Small intestine (tissue), 16 donors: ENCODE measurements at places on chromosomes 5 and 9. TPM values are rescaled to one million over a fixed set of nuclear protein-coding genes. Genes with fewer than 3 reads are reported as not detected.

SLCO6A1 gene
- not detected for polyA plus RNA-seq

- DNase-seq: no peak
Measured at GRCh38 chr5:23269981-23270380, 237.4 kb upstream of the PRDM9 start.

DNA sequence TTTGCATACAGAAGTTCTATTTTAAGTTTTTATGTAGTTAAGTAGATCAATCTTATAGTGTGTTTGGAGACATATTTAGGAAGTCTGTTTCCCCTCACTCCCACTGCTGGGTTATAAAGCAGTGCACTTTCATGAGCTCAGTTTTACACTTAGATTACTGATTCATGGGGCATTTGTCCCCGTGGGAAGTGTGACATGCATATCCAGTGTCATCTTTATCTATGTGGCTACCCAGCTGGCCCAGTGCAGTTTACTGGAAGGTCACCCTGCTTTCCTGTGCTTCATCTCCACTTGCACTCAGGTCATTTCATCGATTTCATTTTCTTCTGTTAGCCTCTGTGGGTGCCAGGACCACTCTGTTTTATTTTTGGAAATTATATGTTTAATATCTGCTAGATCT is 49.1 kb downstream of the ADCY2 start:
- no peak for DNase-seq

DNA sequence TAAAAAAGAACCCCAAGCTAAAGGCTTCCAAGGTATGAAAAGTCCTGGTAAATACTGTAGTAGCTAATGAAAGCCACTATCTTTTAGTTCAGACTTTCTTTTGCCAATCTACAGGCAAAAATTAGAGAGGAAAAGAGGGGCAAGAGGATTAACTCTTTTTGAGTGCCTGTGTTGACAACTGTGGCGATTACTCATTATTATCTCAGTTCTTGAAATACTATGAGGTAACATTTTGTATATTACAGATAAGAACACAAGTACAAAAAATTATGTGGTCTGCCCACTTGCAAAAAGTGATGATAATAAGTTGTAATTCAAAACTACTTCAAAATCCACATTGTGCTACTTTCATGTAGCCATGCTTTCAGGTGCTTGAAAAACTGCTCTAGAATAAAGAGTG is 144.0 kb downstream of the DTWD2 start:
- DNase-seq: no peak

GRCh38 chr9:74942801-74943200 is 9.9 kb downstream of the C9orf40 start:
- no peak for DNase-seq

CCL27 gene
- 0.24 TPM for polyA plus RNA-seq

DNA sequence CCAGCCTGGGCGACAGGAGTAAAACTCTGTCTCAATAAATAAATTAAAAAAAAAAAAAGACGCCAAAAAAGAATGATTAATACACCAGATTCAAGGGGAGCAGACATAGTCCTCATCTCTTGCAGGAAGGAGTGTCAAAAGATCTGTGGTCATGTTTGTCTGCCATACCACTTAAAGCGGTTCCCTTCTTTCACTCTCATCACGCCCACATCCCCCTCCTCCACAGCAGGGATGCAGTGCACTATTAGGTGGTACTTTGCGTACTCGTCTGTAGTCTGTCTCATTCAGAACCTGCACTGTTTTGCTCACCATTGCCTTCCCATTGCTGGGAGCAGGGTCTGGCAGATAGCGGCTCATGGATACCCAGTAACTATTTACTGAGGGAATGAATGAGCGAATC is 11.2 kb downstream of the CDHR2 start:
- DNase-seq: no peak

DNA sequence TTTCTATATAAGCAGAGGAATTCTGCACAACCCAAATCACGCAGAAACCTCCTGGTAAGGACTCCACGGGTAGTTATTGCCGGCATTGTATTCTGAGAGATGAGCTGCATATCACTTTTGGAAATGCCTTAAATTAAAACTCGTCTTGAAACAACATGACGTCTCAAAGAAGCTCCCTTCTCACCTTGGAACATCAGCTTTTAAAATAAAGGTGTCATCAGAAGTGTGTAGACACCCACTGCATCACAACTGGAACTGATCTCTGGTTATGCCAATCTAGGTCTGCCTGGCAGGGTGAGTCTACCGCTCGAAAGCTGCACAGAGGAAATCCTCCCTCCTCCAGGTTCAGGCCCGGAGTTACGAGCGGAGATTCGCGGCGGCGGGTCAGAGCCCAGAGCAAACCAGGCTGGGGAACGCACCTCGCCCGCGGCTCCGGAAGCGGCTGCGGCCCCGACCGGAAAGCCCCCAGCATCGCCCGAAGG is 974 bp upstream of the SLC12A2 start:
- DNase-seq: no peak

- peak; percentile 76 for DNase-seq
Measured at GRCh38 chr9:109401169-109401989, 80.5 kb upstream of the EPB41L4B start.

PCDHA12 gene
- polyA plus RNA-seq: 0.01 TPM

OGN gene
- polyA plus RNA-seq: 6.7 TPM

PTPRD gene
- 2.1 TPM for polyA plus RNA-seq

- DNase-seq: no peak
Measured at GRCh38 chr9:137243626-137244485, 2.8 kb downstream of the TUBB4B start.

MLANA gene
- not detected for polyA plus RNA-seq

C5orf58 gene
- not detected for polyA plus RNA-seq

PLCXD3 gene
- polyA plus RNA-seq: 4.4 TPM

C1QTNF2 gene
- polyA plus RNA-seq: 1.7 TPM

LECT2 gene
- not detected for polyA plus RNA-seq

DNA sequence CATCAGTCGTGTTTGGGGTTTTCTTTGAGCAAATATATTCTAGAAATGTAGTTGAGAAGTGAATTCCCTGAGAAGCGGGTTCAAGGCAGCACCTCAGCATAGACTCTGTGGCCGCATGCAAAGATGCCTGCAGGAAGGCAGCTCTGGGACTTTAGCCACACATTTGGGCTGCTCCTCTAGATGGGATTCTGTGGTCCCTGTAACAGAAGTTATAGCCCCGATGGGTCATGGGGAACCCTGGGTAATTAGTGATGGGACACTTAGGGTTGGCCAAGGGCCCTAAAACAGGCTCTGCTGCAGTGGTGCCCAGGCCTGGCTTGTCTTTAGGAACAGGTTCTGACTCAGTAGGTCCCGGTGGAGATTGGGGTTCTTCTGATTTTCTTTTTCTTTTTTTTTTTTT is 36.8 kb downstream of the PHF2 start:
- DNase-seq: no peak

GRCh38 chr5:89534331-89534730 is 651.3 kb upstream of the MEF2C start:
- DNase-seq: no peak

- DNase-seq: no peak
Measured at GRCh38 chr5:174837919-174838902, 113.8 kb downstream of the MSX2 start.

DNA sequence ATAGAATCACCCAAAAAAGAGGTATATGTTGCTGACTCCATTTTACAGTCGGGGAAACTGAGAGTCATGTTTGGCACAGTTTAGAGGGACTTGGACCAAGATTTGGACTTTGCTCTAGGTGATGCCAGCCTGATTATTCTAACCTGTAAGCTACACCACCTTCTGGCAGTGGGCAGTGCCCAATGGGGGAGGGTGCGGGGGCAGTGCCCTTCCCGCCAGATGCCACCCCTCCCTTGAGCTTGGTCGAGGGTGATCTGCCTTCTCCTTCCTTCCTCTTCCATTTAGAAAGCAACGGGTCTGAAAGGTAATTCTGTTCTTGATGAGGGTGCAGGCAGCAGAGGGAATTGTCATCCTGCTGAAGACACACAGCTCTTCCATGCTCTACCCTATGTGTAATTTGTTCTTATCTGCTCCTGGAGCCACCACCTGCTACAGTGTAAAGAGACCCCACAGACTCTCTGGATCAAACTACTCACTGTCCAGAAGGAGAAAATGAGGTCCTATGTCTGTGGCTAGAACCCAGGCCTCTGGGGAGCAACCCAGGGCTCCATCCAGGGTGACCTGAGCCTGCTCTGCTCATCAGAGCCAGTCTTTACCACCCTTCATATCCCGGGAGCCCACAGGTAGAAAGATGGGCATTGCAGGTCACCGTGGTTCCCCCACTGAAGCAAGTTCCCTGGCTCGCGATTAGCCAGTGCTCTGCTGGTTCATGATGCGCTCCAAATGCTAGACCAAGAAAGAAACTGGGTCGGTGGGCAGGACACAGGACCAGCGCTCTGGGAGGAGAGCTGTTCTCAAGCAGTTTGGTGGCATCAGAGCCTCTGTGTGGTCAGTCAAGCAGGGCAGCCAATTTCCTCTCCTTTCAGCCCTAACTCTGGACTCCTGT is 156.2 kb downstream of the RGS3 start:
- DNase-seq: peak; percentile 67

TRAF2 gene
- polyA plus RNA-seq: 14.3 TPM

C9orf153 gene
- not detected for polyA plus RNA-seq

NEURL1B gene
- polyA plus RNA-seq: 4.1 TPM

ZNF883 gene
- polyA plus RNA-seq: 0.67 TPM

GRCh38 chr9:133953621-133953975 is 38.5 kb downstream of the VAV2 start:
- no peak for DNase-seq

DNA sequence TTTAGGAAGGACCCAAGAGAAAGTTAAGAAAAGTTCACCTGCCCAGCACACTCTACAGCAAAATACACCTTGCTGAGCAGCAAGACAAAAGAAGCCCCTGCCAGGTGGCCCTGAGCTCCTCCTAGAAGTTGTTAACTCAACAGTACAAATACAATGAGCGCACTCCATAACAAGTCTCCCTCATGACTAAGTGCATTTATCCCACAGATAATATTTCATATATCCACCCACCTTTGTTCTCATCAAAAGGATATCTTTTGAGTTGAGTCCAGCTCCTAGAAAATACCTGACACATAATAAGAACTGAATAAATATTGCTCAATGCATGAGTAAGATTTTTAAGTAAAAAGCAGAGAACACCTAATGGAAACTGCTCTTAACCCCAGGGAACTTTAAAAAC is 73.3 kb downstream of the ABCA1 start:
- DNase-seq: no peak

DNA sequence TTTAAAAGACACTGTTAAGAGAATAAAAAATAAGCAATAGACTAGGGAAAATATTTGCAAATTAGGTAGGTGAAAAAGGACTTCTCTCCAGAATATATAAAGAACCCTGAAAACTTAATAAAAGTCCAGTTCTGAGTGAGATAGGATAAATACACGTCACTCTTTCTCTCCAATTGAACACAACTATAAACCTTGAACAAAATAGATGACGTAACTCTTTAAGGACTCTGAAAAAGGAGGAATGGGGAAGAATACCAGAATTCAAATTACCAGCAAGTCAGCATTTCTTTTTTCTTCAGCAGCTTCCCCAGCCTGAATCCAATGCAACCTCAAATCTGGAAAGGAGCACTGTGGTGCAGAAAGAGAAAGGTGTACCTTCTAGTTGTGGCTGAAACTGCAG is 6.8 kb upstream of the WDR41 start:
- no peak for DNase-seq

- DNase-seq: no peak
Measured at GRCh38 chr5:150615141-150615699, 25.2 kb upstream of the SYNPO start.

ADAMTSL1 gene
- polyA plus RNA-seq: 1.6 TPM

DNA sequence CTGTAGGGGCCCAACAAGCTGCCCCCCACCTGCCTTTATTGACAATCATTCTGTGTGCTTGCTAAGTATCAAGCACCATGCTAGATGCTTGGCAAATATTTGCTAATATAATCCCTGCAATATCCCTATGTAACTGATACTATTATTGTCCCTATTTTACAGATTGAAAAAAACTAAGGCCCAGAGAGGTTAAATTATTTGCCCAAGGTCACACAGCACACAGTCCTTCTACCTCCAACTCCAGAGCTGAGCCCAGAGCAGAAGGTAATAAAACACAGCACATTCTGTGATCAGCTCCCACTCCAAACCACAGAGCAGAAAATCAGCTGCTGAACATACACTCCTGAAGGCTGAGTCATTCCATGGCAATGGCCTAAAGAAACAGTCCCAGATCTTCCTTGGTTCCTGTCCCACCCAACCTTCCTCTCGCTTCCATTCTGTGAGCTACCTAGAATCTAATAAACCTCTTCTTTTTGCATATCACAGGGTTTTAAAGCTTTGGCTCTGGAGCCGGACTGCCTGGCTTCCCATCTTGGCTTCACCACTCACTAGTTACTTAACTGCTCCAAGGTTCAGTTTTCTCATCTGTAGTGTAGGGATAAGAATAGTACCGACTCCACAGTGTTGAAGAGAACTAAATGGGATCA is 66.7 kb upstream of the ADRA1B start:
- DNase-seq: no peak

- no peak for DNase-seq
Measured at GRCh38 chr5:38190111-38190510, 68.2 kb upstream of the EGFLAM start.

GMCL2 gene
- not detected for polyA plus RNA-seq

DNA sequence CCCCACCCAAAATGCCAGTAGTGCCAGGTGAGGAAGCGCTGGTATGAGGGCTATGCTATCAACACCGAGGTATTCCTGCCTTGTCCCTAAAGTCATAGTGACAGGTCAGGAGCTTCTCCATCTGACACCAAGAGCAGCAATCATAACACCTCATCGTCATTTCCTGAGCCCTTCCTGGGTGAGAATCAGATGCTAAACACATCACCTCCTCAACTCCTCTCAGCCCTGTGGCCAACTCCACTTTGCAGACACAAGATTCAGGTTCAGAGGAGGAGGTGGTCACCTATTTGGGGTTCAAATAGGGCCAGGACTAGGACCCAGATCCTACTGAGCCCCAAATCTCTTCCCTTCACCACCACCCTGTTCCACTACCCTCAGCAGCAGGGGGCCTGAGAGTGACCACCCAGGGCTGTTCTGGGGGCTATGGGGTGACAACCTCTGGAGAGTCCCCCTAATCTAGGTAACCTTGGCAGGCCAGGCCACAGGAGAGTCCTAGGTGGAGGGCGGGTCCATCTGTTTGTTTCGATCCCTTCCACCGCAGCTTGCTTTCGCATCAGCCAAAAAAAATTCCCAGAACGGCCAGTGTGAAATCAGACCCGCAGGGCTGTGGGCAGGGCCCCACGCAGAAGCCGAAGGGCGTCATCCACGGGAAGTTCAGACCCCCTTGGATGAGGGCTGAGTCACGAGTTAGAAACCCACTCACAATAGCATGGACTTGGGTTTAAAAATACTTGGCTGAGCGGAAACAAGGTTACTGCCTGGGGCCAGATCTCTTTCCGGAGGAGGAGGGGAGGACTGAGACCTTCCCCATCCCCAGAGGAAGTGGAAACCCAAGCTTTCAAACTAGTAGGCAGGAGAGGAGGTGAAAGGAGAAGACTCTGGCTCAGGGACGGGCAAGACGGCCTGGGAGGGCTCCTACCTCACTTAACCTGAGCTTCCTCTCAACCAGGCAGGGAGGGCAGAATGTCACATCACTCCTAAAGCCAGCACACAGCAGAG is 8.7 kb downstream of the STK10 start:
- peak; percentile 33 for DNase-seq

DNA sequence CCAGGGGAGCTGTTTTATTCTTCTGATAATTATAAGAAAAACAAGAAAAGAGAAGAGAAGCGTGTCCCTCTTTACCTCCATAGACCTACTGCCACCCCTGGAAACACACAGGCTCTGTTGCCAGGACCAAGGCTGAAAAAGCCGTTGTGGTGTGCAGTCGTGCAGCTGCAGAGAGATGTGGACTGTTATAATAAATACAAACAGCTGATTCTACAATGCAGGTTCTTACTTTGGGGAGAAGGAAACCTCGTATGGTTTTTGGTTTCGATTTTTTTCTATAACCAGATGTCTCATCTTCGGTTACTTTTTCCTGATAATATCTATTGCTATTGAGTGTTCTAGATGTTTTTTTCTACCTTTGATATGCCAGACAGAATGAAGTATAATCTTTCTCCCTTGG is 28.1 kb downstream of the FYB1 start:
- DNase-seq: no peak

SLC24A2 gene
- polyA plus RNA-seq: not detected
